ENCODE measurements at places on chromosomes 16 and 17.

- DNase-seq = no peak
Measured at GRCh38 chr16:2084895-2085625, 37.3 kb downstream of the TSC2 start.

DNA sequence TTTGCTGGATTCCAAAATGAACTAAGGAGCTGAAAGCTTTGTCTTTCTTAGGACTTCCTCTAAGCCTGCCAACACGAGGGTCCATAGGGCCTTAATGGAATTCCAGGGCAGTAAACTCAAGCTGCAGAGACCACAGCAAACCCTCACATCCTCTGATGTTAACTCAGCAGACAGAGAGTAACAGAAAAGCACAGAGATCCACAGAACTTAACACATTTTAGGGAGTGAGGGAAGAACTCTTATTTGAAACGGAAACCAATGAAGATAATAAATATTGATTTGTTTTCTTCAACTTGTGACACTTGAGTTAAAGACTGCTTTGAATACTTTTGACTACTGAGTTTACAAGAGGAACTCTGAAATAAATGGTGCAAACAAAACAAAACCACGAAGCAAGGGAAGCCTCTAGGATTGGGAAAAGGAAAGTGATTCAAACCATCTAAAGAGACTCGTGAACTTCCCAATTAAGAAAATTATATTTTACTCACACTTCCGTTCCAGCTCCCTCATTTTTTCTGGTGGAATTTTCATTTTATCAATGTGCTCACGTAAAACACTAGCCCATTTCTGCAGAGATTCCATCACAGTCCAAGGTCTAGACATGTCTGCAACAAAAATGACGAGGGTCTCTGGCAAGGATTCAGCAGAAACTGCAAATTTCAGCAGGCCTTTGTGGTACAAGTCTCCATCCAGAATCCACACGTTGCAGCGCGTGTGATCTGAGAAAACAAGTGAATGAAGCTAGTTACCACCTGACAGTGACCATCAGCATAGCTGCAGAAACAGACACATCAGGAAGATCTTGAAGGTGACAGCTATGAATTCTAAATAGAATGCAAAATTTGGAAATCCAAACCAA lies 9.2 kb downstream of the DYNC1LI2 start:
- DNase-seq = no peak

- no peak for DNase-seq
Measured at GRCh38 chr17:6374271-6374691, 60.6 kb downstream of the AIPL1 start.

GRCh38 chr16:23334950-23335349 lies 32.8 kb downstream of the SCNN1B start:
- DNase-seq = no peak

DNA sequence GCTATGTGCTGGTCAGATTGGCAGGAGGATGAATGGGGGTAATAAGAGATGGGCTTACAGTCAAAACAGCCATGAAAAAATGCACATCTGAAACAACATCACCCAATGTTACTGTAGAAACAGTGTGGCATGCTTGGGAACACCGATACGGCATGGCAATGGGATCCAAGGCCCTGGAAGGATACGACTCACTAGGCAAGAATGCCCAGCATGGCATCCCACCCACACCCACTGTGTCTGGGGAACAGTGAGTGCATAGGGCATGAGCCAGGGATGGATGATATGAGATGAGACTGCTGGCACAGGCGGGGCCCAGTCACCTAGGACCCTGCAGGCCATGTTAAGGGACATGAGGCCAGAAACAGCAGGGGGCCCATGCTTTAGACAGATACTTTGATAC lies 11.5 kb downstream of the TRIM25 start:
- DNase-seq = no peak

GRCh38 chr16:69833357-69834282 lies 71.5 kb downstream of the WWP2 start:
- DNase-seq = no peak

- no peak for DNase-seq
Measured at GRCh38 chr17:51512220-51512907, 252.0 kb downstream of the UTP18 start.

DNA sequence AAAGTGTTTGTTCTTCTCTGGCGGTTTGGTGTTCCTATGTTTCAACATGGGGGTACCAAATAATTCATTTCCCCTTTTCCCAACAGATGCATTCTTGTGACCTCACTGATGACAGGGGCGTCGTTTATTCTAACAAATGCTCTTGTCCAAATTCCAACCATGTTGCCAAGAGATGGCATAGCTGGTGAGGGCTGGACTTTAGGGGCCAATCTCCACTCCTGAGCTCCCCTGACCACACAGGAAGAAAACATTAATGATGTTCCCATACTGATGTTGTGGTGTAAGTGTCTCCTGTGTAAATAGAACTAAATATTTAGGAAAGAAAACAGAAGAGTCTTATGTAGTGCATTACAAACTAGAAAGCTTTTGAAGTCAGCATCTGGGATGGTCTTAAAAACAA lies 431.6 kb downstream of the CDH13 start:
- no peak for DNase-seq

DNA sequence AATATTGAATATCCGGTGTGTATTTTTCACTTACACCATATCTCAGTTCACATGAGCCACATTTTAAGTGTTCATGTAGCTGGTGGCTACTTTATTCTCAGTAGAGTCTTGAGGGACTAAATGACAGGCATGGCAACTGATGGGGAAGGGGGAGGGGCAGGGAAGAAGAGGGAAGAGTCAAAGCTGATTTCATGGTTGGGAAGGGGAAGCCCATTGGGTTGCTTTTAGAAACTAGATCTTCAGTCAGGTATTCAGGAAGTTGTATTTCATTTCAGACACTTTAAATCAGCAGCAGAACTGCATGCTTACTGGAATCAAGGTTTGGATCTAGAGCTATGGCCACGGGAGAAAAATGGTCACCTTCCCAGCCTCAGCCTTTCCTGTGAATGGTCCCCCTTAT lies 2.9 kb upstream of the WIPI1 start:
- DNase-seq = no peak

GRCh38 chr16:48680881-48681280 lies 70.9 kb upstream of the N4BP1 start:
- no peak for DNase-seq

- no peak for DNase-seq
Measured at GRCh38 chr17:19619705-19620325, 28.7 kb upstream of the ALDH3A2 start.

- DNase-seq = peak; percentile 83
Measured at GRCh38 chr16:21277927-21278706, at the start of gene CRYM. TSS of gene CRYM (minus strand) at chr16:21278290. CDS start at chr16:21278251, 39 bp downstream.

DNA sequence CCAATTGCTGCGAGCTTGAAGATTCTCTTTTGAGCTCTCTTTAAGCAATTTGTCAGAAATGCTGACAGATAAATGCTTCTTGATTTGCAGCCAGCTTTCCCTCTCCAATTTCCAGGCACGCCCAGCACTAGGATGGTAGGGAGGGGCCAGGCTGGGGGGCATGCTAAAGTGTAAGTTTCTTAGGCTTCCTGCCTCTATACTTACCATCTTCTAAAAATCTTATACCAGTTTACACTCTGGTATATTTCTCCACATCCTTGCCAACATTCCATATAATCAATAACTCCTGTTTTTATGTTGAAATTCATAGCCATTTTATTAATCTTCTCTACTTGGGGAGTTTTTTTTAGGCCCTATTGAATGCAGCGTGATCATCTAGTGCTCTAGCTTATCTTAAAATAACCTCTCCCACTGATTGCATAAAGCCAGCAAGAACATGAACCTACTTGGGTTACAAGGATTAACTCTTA lies 17.5 kb downstream of the ACSF2 start:
- DNase-seq = no peak

GRCh38 chr17:76493505-76494167 lies 7.6 kb downstream of the RHBDF2 start:
- no peak for DNase-seq

DNA sequence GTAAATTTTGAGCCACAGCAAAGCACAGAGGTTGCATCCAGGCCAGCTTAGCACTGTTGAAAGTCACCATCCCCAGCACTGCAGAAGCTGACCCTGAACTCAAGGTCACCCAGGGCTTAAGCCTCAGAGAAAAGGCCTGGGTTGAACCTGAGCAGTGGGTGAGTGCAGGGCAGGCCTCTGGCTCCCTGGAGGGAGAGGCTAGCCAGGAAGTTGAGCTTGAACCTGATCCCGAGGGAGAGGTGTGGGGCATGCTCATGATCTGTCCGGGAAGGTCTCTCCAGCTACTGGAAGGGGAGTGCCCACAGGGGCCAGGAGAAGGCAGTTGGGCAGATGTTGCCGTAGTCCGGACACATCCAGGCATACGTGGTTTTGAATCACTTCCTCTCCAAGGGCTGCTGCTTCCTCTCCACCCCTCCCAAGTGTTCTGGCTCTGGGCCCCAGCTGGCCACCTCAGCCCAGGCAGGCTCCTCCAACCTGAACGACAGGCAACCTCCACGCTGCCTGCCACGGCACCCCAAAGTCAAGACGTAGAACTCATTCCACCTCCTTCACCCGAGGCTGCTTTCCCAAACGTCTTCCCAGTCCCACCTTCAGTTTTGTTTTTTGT lies 18.4 kb downstream of the CARHSP1 start:
- peak; percentile 34 for DNase-seq

- peak; percentile 27 for DNase-seq
Measured at GRCh38 chr16:70162041-70162451, 11.5 kb upstream of the CLEC18C start.

GRCh38 chr16:30429418-30429677 lies 482 bp downstream of the DCTPP1 start:
- peak; percentile 45 for DNase-seq

DNA sequence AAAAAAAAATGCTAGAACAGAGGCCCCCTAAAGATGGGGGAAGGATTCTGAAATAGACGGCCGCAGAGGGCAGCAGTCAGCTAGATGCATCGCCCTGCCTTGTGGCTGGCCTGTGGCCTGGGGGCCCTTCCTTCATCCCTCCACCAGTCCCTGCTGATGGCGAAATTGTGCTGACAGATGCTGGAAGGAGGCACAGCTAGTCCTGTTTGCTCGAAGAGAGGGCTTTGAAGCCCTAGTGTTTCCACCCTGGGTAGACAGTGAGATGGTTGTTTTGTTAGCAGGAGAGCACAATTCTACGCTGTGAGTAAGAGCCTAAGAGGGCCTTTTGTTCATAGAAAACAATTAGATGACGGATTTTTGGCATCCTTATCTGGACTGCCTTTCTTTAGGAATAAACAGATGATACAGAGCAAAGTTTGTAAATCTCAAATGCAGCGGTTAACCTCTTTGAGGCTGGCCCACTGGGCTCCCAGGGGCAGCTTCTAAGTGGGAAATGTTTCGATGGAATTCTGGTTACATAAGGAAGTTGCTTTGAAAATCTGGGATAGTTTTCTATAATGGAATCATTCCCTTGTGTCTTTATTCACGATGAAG lies 23.0 kb downstream of the VPS35L start:
- DNase-seq = no peak

DNA sequence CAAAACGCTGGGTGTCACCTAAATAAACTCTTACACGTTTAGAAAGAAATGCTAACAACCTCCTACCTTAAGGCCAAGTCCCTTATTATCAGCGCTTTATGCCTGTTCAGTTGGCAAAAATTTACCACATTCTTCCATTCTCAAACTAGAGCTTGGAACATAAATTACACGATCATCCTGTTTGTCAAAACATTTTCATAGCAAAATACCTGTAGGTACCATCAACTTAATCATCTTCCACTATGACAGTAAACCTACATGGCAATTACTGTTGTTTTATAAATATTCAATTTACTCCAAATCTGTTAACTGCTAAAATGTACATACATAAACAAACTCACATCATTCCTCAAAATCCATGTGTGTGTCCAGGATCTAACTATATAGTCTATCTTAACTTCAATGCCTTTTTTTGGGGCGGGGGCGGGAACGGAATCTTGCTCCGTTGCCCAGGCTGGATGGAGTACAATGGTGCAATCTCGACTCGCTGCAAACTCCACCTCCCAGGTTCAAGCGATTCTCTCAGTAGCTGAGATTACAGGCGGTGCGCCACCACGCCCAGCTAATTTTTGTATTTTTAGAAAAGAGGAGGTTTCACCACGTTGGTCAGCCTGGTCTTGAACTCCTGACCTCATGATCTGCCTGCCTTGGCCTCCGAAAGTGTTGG lies 4.4 kb downstream of the RPL23 start:
- no peak for DNase-seq

DNA sequence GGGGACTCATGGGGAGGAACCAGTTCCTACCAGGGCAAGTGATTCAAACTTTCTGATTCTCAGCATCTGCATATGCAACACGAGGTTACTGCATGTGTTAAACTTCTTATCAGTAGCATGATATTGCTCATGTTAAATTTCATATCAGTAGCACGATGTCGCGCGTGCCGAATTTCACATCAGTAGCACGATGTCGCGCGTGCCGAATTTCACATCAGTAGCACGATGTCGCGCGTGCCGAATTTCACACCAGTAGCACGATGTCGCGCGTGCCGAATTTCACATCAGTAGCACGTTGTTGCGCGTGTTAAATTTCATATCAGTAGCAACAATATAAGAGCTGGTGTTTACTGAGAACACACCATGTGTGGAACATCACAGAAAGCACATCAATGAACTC lies 221.6 kb downstream of the GSG1L start:
- no peak for DNase-seq
